ENCODE measurements at places on chromosomes 12 and 14. TPM values are rescaled to one million over a fixed set of nuclear protein-coding genes. Genes with fewer than 3 reads are reported as not detected.

The TMEM121 gene
- total RNA-seq: 4.1 TPM

The TRHDE gene
- not detected for total RNA-seq

The INSM2 gene
- total RNA-seq: not detected

The LPAR5 gene
- 6.2 TPM for total RNA-seq

The FIGNL2 gene
- 0.25 TPM for total RNA-seq
